LHCN-M2 (cell line): ENCODE measurements at places on chromosomes 3 and 15. TPM values are rescaled to one million over a fixed set of nuclear protein-coding genes. Genes with fewer than 3 reads are reported as not detected.

DNA sequence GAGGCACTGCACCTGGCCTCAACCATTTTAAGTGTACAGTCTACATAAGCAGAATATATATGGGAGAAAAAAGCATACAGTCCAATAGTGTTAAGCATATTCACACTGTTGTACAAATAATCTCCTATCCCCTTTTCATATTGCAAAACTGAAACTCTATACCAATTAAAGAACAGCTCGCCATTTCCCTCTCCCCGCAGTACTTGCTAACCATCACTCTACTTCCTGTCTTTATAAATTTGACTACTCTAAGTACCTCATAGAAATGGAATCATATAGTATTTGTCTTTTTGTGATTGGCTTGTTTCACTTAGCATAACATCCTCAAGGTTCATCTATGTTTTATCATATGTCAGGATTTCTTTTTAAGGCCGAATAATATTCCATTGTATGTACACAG is 21.6 kb upstream of the TASOR start:
- no peak for DNase-seq

DNA sequence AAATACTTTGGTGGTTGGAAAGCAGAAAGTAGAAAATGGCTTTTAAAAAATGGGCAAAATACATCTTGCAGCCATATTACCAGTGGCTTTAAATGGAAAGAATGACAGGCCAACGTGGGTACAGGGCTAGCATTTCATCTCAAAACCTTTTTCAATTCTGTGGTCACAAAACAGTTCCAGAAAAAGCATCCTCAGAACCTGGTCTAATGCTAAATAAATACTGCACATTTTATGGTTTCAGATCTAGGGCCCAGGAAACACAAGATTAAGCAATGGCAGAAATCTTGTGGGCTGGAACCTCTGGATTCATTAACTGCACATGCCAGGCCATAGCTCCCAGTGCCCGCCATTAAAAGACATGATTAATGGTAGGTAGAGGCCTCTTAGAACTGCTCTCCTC is 470.2 kb upstream of the RASGRP1 start:
- no peak for DNase-seq

- DNase-seq = no peak
Measured at GRCh38 chr3:134495980-134496379, 10.1 kb downstream of the CEP63 start.

GRCh38 chr3:38205472-38205805 is 40.1 kb downstream of the OXSR1 start:
- no peak for DNase-seq

The C3orf33 gene
- total RNA-seq = 3.4 and 4.1 TPM in 2 replicates

DNA sequence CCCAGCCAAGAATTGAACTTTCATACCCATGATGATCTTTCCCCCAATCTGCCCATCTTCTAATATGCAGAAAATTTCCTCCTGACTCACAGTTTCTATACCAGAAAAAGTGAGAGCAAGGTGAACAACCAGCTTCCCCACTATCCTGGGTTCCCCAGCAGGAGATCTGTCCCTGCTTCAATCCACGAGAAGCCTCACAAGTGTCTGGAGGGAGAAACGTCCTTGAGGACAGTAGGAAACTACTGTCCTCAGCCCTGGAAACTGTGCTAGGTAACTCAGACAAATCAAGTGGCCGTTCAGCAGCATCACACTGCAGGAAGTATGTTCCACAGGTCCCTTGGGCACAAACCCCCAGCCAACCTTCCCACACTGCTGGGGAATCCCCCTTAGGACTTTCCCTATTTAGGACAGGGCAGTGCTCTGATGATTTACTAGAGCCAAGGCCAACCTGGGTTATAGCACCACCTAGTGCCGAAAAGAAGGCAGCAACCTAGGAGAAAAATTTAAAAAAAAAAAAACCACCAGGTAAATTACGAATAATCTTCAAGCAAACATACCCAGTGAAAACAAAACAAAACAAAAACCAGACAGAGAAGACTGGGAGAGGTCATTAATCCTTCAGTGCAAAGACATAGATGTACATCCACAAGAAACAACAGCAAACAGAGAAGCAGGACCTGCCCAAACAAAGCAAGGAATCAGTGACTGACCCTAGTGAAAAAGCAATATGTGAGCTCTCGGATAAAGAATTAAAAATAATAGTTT is 36.0 kb downstream of the MORC1 start:
- peak; percentile 2 for DNase-seq
